ENCODE measurements at places on chromosomes 11 and 22.
A peak's percentile ranks its signal among the peaks of the same experiment; 100 is the strongest.

GRCh38 chr11:47216121-47216798 lies 1.5 kb downstream of the DDB2 start:
- DNase-seq: peak; percentile 86

- no peak for DNase-seq
Measured at GRCh38 chr22:20918663-20919218, 1.5 kb downstream of the CRKL start.

GRCh38 chr11:126561327-126561893 lies 205.9 kb downstream of the ST3GAL4 start:
- peak; percentile 68 for DNase-seq

DNA sequence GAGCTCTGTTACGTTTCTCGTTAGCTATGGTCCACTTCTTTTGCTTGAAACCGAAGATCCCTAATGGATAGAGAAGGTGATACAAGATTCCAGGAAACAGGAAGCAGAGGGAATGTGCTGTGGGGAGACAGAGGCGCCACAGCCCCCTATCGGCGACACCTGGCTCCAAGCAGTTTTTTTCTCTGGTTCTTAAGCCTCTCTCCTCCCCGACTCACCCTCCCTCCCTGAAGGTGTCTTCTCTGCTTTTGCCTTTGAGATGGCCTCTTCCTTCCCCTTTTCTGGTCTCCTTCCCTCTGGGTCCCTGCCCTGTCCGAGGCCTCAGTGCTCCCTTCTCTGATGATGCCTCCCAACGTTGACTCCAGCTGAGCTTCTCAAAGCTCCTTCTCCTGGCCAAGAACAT lies 14.2 kb upstream of the APOBEC3A start:
- no peak for DNase-seq

GRCh38 chr11:87036756-87037449 lies 831 bp upstream of the TMEM135 start:
- DNase-seq: no peak

- no peak for DNase-seq
Measured at GRCh38 chr11:76935042-76935441, 74.3 kb downstream of the ACER3 start.

DNA sequence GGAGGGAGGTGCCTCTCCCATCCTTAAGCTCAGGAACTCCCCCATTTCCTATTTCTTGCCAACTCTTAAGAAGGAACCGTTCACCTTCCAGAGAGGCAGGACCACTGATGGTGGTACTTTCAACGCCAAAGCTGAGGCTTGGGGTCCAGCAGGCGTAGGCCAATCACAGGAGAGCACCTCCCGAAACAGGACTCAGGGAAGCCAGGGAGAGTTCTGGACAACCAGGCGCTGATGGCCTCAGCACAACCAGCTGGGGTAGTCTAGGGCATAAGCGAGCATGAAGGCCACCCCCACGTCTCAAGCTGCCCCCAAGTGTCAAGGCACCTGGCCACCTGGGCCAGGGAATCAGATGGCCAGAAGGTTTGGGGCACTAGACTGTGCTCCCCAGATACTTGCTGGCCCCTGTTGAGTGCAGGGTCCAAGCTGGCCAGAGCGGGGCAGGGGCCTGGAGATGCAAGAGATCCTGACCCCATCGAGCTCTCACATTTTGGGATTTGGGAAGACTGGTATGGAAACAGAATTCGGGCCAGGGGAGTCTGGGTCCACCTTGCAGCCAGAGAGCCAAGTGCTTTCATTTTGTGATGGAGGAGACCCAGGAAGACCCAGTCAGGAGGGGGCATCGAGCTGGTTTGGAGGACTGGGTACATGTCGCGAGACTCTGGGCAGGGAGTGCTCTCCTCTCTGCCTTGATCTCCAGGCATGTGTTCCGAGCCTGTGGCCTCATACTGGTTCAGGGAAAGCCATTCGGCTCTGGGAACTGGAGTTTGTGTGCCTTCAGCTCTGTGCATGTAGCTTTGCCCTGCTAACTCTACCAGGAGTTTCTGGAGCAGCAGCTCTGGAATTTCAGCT lies 926 bp downstream of the CD6 start:
- DNase-seq: no peak

DNA sequence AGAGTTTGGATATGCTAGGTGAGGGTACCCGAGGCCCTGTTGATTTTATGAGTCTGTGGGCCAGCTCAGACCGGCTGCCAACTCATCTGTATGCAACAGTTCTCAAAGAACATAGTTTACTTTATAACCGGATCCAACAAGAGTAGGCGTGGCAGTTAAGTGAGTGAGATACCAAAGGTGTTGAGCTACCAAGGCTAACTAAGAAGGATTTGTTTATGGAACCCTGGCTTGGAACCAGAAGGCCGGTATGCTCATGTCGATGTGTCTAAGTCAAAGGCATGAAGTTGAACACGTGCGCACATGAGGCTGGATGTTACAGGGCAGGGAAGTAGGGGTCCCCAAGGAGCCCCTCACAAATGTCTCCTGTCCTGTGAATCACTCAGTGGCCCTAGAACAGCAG lies at the start of gene KCNJ1:
Gene KCNJ1 (minus strand): TSS at position 20 of the 400 bp plus-strand sequence. CDS start 27,053 bp downstream, outside the sequence.
- DNase-seq: no peak

- no peak for DNase-seq
Measured at GRCh38 chr11:46560300-46560991, 33.4 kb downstream of the AMBRA1 start.

- no peak for DNase-seq
Measured at GRCh38 chr11:67648140-67648795, 2.3 kb downstream of the ACY3 start.

DNA sequence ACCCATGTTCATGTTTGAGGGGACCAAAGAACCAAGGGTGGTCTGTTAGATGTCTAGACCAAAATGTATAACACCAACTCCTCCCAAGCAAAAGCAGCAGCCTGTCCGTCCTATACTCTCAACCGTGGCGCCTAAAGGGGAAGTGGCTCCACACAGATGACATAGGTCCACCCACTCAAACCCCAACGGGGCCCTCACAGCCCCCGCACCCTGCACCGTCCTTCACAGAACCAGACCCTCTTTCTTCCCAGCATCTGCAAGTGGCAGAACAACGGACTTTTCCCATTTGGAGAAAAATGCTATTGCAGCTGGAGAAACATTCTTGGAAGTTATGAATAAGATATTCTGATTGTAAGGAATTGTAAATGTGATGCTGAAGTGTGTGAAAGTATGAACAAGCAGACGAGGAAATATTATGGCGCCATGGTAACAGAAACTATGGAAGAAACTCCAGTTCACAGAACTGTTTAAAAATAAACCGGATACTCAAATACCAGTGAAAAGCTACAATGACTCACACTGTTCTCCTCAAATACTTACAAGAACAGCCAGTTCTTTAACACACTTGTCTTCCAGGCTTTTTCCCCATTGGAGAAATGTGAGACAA lies 76.5 kb upstream of the ARFGAP3 start:
- peak; percentile 95 for DNase-seq

- DNase-seq: peak; percentile 47
Measured at GRCh38 chr11:68297812-68298658, 14.4 kb upstream of the LRP5 start.

DNA sequence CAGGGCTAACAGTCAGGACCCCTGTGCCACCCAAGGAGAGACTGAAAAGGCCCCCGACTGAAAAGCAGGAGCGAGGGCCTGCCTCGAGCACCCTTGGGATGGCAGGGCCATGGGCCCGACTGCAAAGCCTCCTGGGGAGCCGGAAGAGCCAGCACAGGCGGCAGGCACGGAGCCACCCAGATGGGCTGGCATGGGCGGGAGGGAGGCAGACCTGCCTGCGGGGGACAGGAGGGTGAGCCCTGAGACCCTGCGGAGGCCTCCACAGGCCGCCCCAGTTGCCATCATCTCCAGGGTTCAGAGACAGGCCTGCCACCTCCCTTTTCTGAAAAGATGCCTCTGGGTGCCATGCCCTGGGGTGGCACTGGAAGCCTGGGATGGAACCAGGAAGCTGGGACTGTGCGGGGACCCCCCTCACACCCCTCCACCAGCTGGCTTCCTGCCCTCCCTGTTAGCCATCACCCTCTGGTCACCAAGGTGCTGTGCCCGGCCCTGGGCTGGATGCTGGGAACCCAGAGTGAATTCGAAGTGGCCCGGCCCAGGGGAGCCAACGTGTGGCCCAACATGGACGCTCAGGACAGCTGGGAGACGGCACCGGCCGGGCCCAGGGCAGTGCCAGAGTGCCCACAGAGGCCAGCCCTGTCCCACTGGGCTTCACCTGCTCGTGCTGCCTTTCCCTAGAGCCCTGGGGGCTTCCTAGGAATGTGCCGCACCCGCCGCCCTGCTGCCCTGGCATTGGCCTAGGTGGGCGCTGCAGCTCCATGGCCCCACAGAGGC lies 13.8 kb downstream of the TSPAN32 start:
- DNase-seq: no peak

- DNase-seq: no peak
Measured at GRCh38 chr11:134313821-134314607, 17.8 kb upstream of the GLB1L2 start.

- no peak for DNase-seq
Measured at GRCh38 chr22:35681454-35682052, 33.3 kb downstream of the APOL6 start.

- DNase-seq: no peak
Measured at GRCh38 chr22:24496234-24496633, 1.1 kb downstream of the UPB1 start.

GRCh38 chr22:36587289-36588154 lies 58.6 kb upstream of the EIF3D start:
- DNase-seq: peak; percentile 56

GRCh38 chr22:28443526-28443876 lies 236.1 kb downstream of the TTC28 start:
- DNase-seq: peak; percentile 80

GRCh38 chr11:32015427-32015826 lies 75.4 kb upstream of the RCN1 start:
- no peak for DNase-seq

DNA sequence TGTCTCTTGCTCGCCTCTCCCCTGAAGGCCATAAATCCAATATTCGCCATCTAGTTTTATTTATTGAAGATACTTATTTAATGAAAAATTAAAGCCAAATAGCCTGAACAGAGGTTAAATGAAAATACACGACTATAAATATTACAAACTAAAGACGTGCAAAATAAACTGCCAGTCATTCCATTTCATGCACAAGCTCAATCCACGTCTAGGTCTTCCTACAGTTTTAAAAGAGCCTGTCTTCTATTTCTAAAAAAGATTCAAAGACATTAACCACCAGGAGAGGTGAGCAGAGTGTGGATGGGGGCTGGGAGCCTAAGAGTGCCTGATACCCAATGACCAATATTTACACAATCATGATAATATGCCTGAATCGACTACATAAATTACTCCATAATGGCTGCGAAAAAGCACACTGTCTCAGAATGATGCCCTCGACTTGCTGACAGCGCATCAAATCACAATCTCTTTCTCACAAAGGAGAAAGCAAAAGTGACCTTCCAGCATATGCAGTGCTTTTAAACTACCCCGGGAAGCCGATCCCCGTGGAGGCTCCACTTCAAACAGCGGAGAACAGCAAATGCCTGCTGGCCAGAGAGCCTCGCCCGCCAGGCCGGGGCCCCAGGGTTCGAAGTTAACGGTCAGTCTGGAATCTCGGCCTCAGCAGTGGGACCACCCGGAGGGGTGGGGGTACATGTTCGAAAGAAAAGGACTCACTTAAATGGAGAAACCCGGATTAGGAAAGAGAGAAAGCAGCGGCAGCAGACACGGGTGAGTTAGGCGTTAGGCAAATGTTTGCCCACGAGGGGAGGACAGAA lies 1.7 kb downstream of the FCHSD2 start:
- DNase-seq: no peak

DNA sequence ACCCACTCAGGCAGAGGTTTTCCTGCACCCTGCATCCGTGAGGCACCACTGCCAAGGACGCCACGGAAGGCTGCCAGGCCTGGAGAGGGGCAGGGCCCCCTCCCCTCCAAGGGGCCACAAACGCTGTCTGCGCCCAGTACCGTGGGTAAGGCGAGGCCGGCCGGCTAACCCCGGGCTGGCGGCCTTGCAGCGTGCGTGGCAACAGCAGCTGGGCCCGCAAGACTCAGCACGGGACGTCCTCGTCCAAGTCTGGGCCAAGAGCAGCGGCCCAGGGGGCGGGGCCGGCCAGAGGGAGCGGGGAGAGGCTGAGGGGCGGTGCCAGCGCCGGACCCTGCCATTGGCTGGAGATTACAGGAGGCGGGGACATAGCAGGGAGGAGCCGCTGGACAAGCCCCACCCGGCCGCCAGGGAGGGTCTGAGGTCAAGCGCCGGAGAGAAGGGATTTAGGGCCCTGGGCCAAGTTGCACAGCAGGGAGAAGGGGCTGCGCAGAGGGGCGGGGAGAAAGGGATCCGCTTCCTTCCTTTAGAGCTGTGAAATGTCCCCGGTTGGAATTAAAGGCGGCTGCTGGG lies 16.0 kb downstream of the SLC43A1 start:
- peak; percentile 82 for DNase-seq

Data from fibroblast of skin of right quadriceps (primary cell).